ENCODE measurements at places on chromosomes 7 and 10.

- DNase-seq = no peak
These were observed 481.4 kb downstream of the GALNT17 start for GRCh38 chr7:71613313-71613712.

DNA sequence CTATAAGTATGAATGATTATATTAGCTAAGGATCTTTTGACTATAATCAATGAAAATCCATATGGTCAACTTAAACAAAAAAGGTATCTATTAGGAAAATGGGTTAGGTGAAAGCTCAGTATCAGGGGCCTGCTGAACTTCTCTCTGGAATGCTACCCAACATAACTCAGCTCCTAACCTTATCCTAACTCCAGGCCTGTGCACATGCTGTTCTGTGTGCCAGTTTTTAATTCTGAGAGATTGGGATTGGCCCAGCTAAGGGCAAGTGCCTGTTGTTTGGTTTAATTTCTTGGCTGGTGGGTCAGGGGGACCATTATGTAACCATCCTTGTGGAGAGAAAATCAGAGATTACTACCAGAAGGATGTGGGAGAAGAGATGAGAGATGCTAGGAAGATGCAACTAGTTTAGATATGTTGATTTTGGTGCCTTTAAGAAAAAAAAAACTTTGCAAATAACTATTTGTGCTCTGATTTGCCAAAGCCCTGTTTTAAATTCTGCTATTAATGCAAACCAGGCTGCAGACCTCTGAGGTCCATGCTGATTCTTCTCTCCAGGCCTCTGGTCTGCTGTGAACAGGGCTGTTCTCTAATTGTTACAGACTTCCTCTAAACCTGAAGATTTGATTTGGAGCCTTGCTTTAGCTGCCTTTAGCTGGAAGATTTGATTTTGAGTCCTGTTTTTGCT is 23.9 kb upstream of the HDAC9 start:
- no peak for DNase-seq

- DNase-seq = no peak
These were observed 325.5 kb downstream of the PAXIP1 start for GRCh38 chr7:154677454-154677853.

DNA sequence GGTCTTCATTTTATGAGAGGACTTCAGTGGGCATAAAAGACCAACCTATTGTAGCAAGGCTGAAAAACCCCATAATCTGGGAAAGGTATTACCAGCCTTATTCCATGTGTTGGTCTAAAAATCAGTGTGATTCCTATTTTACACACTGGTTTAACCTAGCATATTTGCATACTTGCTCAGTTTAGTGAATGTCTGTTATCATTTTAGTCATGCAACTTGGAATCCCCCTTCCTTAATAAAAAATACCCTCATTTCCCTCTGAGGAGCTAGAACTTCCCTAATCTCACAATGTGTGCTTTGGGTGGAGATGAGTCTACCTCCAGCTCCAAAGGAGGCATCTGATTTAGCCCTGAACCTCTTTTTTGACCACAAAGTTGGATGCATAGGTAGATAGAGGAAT is 312.8 kb upstream of the SORCS1 start:
- no peak for DNase-seq

GRCh38 chr10:101351477-101351876 is 2.5 kb upstream of the BTRC start:
- DNase-seq = no peak

- DNase-seq = no peak
These were observed 8.2 kb downstream of the GSAP start for GRCh38 chr7:77407906-77408305.

- DNase-seq = peak; percentile 72
These were observed 652 bp downstream of the KAZALD1 start for GRCh38 chr10:101062232-101063049.

- no peak for DNase-seq
These were observed 13.5 kb downstream of the ZC3HC1 start for GRCh38 chr7:130037703-130038102.

DNA sequence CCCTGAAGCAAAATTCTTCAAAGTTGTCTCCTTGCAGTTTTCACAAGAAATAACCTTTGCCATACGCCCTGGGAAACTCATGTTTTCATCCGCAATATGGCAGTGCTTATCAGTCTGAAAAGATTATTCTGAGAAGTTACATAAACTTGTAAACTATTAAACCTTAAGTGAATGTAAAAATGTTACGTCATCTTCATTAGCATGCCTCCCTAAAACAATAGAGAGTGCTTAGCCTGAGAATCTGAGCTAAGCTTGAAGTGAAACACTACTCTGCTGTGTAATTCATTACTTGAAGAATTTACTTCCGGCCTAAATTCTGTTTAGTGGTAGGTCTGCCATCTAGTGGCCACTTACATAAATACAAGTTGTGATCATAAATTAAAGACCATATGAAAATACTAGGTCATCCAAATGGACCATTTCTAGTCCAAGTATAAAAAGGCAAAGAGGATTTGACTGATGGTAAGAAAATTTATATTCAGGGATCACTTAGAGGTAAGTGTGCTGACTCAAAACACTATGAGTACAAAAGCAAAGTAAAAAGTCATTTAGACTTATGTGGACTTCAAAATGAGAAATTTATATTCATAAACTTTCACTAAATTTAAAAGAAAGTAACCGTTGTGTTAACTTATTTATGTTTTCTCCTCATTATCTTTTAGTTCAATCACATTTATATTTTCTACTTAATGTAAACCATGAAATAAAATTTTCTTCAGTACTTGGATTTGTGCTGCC is 745.1 kb upstream of the LRRTM3 start:
- peak; percentile 23 for DNase-seq
